Activated CD8-positive, alpha-beta T cell treated with anti-CD3 and anti-CD28 coated beads for 36 hours (primary cell): ENCODE measurements at places on chromosomes 3 and 15. TPM values are rescaled to one million over a fixed set of nuclear protein-coding genes. Genes with fewer than 3 reads are reported as not detected.

DNA sequence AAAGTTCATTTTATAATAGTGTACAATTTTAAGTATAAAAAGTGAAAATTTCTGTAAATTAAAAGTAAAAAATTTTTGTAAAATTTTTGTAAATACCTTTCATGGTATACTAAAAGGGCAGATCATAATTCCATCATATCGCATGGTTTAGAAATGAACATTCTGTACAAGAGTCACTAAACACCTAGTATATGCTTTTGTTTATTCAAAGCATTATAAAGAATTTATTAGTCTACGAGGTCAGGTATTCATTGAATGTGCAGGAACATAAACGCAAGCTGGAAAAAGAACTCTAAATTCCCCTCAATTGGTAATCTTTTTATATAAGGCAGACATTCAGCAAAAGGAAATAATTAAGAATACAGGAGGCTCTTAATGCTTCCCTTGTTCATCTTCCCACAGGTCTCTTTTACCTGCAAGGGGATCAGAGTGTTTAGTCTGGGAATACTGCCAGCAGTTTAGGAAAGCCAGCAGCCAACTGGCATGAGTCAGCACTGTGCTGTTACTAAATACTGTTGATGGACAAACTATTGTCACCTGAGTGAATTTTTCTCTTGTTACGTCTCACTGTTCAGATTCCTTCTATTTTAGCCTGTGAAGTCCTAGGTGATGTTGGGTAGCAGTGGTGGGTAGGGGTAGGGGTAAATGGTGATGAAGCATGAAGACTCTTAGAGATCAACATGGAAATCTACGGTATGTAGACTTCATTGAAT lies 70.1 kb downstream of the UQCC5 start:
- no peak for DNase-seq
- H3K4me1 ChIP-seq = peaks cover 3% of the 10 kb centered on the region
- peaks cover 65% of the 10 kb centered on the region for H3K36me3 ChIP-seq
- H3K27me3 ChIP-seq = no peaks in the 10 kb centered on the region
- no peak overlapping the region for H3K4me3 ChIP-seq
- H3K27ac ChIP-seq = no peak overlapping the region

GRCh38 chr3:138254216-138254615 lies 67.1 kb downstream of the ARMC8 start:
- peaks cover 13% of the 10 kb centered on the region for H3K4me1 ChIP-seq
- H3K4me3 ChIP-seq = no peak overlapping the region
- DNase-seq = no peak
- H3K27me3 ChIP-seq = no peaks in the 10 kb centered on the region

The LAMB2 gene
- not detected for total RNA-seq

- H3K4me3 ChIP-seq = peak overlapping the region; percentile 82
- H3K4me1 ChIP-seq = peaks cover 32% of the 10 kb centered on the region
- peak overlapping the region; percentile 28 for H3K27ac ChIP-seq
- H3K36me3 ChIP-seq = peaks cover 30% of the 10 kb centered on the region
- no peaks in the 10 kb centered on the region for H3K27me3 ChIP-seq
Observed at GRCh38 chr3:9769012-9769411, 735 bp downstream of the CAMK1 start.

- no peak overlapping the region for H3K27ac ChIP-seq
- H3K4me1 ChIP-seq = no peaks in the 10 kb centered on the region
- no peak overlapping the region for H3K4me3 ChIP-seq
- peaks cover 2% of the 10 kb centered on the region for H3K27me3 ChIP-seq
- no peaks in the 10 kb centered on the region for H3K36me3 ChIP-seq
Observed at GRCh38 chr3:190877925-190878324, 15.4 kb upstream of the GMNC start.

- no peaks in the 10 kb centered on the region for H3K36me3 ChIP-seq
- no peak overlapping the region for H3K27ac ChIP-seq
- no peaks in the 10 kb centered on the region for H3K27me3 ChIP-seq
- DNase-seq = no peak
- H3K4me3 ChIP-seq = no peak overlapping the region
Observed at GRCh38 chr3:73718326-73719110, 93.8 kb upstream of the PDZRN3 start.

DNA sequence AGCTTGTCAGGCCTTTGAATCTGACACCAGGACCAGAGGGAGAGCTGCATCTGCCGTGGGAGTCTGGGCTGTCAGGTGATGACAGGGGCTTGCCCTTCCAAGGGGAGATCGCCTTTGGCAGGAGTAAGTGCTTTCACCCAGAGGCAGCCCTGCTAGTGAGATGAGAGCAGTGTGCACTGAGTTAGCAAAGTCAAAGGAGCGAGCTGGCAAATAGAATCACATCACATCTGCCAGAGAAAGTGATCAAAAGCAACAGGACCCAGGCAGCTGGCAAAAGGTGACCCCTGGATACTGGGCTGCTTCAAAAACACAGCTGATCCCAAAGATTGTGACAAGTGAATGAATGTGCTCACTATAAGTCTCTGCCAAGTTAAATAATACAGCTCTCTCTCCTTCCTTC lies 36.1 kb upstream of the PYDC2 start:
- no peak overlapping the region for H3K27ac ChIP-seq
- H3K27me3 ChIP-seq = peaks cover 3% of the 10 kb centered on the region
- no peak for DNase-seq
- H3K4me1 ChIP-seq = no peaks in the 10 kb centered on the region

DNA sequence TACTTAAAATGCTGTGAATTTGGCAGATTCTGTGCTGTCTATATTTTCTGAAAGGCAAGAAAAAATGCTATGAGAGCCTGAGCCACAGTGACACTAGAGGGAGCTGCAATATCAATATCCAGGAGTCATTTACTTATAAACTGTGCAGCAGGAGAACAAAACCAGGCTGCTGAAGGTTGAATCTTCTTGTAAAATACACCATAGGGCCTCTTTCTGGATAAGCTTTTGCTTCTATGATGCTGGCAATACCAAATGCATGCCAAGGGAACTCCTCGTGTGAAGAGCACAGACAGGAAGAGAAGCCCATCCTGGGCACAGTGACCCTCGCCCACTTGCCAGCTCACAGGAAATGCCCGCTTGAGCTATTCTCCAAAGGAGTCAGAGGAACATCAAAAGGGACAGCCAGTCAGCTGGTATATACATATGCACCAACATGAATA lies 48.0 kb upstream of the TSPAN3 start:
- no peaks in the 10 kb centered on the region for H3K27me3 ChIP-seq
- peak; percentile 61 for DNase-seq
- no peak overlapping the region for H3K4me3 ChIP-seq
- peaks cover 1% of the 10 kb centered on the region for H3K36me3 ChIP-seq
- H3K4me1 ChIP-seq = peaks cover 12% of the 10 kb centered on the region

DNA sequence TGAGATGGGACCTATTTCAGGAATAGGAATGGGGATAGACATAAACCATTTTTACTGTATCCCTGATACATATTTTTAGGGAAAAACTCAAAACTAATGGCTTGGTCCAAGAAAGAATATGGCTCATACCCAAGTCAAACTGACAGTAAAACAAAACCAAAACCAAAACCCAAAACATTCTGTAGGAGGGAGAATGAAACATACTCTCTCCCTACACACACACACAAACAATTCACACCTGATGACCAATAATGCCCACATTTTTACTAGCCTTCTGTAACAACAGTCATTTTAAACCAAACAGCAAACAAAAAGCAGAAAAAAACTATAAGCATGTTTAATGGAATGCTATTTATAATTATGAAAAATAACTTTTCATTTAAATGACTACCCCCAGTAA lies 74.9 kb downstream of the NBEAL2 start:
- H3K27ac ChIP-seq = peak overlapping the region; percentile 46
- H3K4me1 ChIP-seq = peaks cover 40% of the 10 kb centered on the region
- H3K36me3 ChIP-seq = peaks cover 38% of the 10 kb centered on the region

DNA sequence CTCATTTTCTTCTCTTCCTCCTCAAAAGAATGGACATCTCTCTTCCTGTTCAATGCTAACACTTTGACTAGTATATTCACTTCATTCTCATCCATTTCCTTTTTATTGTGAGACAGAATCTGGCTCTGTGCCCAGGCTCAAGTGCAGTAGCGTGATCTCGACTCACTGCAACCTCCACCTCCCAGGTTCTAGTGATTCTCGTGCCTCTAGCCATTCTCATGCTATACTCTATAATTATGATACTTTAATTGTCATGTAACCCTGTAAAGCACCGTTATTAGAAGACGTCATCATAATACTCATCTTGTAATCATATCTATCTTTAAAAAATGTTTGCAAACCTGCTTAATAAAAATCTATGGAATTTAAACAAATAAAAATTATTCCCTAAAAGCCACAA lies 107.0 kb downstream of the SHOX2 start:
- H3K36me3 ChIP-seq = no peaks in the 10 kb centered on the region
- DNase-seq = no peak
- no peak overlapping the region for H3K27ac ChIP-seq
- no peaks in the 10 kb centered on the region for H3K4me1 ChIP-seq
